NB4 (cell line): ENCODE measurements at places on chromosomes 1 and 21.

- DNase-seq, result no peak
These were observed 15.1 kb downstream of the ABCG1 start for GRCh38 chr21:42234041-42234440.

DNA sequence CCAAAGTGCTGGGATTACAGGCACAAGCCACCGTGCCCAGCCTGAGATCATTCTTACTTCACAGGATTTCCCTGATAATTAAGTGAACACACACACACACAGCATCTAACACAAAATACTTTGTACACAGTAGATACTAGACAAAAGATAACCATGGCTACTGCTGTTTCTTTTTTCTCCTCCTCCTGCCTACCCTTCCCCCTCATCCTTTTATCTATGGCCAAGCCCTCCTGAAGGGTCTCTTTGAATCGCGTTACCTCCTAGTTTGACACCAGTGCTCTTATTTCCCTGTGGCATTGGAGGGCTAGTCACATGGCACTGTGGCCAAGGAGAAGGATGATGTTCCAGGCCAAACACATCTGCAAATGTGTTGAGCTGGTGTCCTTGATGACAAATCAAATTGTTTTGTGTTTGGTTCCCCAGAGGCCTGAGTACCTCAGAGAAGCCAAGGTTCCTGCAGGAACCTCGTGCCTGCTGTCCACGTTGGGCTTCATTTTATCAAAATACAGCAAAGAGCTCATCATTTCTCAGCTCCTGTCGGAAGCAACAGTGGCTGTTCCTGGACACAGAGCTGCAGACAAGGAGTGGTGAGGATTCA, 20.6 kb downstream of the NDUFS5 start:
- no peak for DNase-seq

DNA sequence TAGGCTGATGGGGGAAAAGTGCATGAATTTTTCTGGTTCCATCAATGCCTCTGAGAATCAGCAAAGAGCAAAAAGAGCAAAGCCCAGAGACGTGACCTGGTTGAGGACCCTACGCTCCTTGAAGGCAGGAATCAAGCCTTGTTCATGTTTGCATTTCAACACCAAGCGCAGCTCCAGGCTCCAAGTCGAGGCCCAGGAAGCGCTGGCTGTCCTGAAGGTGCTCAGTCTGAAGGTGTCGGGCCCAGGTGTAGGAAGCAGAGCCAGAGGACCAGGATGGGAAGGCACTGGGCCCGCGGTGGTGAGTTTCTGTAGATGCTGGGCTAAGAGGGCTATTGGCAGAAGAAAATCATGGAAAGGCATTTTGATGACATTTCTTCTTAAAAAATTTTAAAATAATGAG, 25.6 kb upstream of the KCNE2 start:
- DNase-seq, result no peak

DNA sequence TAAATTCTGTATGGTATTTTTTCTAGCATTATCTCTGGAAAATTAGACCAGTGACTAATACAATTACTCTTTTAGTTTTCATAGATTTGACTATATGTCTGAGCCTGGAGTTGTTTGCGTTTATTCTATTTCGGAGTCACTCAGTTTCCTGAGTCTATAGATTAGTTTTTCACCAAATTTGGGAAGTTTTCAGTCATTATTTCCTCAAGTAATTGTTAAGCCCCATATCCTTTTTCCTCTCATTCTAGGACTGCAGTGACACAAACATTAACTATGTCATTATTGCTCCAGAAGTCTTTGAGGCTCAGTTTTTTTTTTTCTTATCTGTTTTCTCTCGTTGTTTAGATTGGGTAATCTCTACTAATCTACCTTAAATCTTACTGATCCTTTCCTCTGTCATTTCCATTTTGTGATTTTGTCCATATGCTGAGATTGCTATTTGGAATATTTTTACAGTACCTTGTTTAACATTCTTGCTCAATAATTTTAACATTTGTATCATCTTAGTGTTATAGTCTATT, 886.2 kb downstream of the LTN1 start:
- DNase-seq, result no peak

- DNase-seq, result no peak
These were observed 5.7 kb downstream of the DNAJC11 start for GRCh38 chr1:6695868-6696267.

- DNase-seq, result no peak
These were observed 2.8 kb downstream of the ARHGAP29 start for GRCh38 chr1:94234615-94235014.

DNA sequence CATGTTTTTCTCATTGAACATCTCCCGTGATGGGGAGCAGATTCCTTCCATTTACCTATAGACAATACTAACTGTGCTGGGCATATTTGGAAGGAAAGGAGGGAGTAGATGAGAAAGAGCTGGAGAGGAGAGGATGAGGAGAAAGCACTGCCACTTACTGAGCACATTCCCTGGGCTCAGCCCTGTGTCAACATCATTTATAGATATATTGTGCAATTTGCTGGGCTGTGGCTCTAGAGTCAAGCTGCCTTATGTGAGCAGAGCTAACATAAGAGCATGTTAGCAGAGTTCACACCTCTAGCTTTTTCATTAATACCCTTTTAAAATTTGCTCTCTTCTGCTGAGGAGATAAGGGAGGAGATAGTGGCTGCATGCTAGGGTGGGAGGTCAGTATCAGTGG, 22.3 kb upstream of the CD53 start:
- peak; percentile 56 for DNase-seq

- DNase-seq, result no peak
These were observed 226.1 kb downstream of the SLC45A1 start for GRCh38 chr1:8543965-8544364.

- no peak for DNase-seq
These were observed 733.4 kb upstream of the B3GALT2 start for GRCh38 chr1:193919827-193920226.

GRCh38 chr1:228286505-228287417, 78.9 kb downstream of the OBSCN start:
- no peak for DNase-seq

GRCh38 chr1:82783044-82783443, 982.3 kb downstream of the ADGRL2 start:
- DNase-seq, result no peak

GRCh38 chr1:30314591-30314990, 408.8 kb downstream of the MATN1 start:
- no peak for DNase-seq
